Activated naive CD4-positive, alpha-beta T cell (primary cell): ENCODE measurements at places on chromosomes 5 and 9.

DNA sequence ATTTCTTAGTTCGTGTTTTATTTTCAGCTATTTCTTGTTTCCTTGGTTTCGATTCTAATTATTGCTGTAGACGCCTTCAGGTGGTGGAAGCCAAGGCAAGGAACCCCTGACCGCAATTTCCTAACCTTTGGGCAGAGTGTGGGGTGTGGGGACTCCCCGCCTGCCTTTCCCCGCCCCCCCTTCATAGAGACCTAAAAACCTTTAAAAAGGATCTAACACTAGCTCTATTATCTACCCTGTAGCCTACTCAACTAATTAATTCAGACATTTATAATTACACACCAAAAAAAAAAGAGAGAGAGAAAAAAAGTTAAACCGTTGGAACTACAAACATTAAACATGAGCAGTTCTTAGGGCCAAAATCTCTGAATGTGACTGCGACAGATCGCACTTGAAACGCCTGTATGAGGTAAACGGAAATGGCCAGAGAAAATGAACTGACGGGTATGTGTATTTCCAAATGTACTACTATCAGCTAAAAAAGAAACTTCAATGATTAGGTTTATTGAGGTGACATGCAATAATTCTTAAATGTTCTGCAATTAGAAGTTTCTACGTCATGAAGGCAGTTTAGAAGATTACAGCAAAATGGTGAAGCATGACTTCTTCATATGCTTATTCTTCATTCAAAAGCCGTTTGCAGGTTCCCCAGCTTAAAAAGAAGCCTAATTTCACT is 19.0 kb upstream of the FER start:
- DNase-seq: peak; percentile 4

DNA sequence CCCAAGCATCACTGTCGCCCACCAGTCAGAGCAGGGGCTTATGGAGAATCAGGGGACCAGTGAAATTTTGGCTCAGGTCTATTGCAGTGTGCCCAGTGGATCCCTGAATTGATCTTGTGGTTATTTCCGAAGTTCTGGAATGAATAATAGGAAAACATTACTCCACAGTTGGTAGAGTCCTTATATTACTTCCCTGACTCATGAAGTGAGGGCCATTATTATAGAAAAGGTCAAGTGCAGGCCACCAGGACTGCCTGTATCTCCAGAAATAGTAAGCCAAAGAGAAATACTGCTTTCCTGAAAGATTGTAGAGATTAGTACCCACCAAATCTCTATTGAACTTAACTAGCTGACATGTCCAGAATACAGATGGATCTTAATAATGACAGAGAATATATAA is 335.0 kb downstream of the NPR3 start:
- no peak for DNase-seq

- no peak for DNase-seq
These were observed 781 bp upstream of the MYOZ3 start for GRCh38 chr5:150660108-150660831.

DNA sequence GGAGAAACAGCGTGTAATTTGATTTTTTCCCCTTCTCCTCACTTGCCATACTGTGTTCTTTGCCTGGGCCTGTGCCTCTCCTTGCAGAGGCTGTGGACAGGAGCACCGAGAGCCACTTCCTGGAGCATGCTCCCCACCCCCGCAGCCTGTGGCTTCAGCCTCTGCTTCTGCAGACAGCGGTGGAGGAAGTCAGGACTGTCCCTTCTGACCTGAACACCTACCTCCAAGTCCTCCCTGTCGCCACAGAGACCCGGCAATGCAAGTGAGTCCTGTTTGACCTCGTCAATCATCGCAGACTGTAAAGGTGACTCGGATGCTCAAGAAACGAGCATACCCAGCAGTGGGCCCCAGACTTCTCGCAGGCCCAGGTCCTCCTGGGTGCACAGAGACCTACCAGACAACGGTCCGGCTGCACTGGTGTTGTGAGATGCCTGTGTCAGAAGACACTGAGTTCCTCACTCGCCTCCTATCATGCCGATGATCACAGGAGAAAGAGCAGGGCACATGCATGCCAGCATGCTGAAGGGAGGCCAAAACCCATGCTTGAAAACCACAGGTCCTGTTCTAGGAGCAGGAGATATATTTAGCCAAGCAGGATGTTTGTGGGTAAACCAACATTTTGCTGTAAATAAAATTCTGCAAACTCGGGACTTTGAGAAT is 198.8 kb downstream of the AUH start:
- no peak for DNase-seq

GRCh38 chr9:136541709-136542108 is 4.1 kb downstream of the NOTCH1 start:
- DNase-seq: no peak

- DNase-seq: no peak
These were observed 18.3 kb downstream of the CCNJL start for GRCh38 chr5:160293901-160294561.

GRCh38 chr5:37133939-37134338 is 115.2 kb downstream of the CPLANE1 start:
- no peak for DNase-seq

DNA sequence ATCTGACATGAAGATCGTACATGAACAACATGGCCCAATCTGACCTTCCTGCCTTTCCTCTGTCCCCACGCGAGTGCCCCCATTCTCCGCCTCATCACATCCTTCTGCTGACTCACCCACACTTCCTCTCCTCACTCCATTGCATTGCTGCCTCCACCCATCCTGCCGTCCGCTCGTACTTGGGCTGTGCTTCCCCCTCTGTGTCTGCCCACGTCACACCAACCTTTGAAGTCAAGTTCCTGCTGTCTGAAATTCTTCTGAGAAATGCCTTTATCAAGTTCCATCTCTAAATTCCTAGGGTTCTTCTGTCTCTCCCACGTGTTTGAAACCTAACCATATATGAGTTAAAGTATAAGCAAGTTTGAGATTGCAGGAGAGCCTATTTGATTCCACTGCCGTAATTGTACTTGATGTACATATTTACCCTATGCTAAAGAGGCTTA is 18.0 kb upstream of the STARD4 start:
- peak; percentile 52 for DNase-seq

GRCh38 chr9:131839281-131840084 is 99.6 kb upstream of the RAPGEF1 start:
- no peak for DNase-seq

DNA sequence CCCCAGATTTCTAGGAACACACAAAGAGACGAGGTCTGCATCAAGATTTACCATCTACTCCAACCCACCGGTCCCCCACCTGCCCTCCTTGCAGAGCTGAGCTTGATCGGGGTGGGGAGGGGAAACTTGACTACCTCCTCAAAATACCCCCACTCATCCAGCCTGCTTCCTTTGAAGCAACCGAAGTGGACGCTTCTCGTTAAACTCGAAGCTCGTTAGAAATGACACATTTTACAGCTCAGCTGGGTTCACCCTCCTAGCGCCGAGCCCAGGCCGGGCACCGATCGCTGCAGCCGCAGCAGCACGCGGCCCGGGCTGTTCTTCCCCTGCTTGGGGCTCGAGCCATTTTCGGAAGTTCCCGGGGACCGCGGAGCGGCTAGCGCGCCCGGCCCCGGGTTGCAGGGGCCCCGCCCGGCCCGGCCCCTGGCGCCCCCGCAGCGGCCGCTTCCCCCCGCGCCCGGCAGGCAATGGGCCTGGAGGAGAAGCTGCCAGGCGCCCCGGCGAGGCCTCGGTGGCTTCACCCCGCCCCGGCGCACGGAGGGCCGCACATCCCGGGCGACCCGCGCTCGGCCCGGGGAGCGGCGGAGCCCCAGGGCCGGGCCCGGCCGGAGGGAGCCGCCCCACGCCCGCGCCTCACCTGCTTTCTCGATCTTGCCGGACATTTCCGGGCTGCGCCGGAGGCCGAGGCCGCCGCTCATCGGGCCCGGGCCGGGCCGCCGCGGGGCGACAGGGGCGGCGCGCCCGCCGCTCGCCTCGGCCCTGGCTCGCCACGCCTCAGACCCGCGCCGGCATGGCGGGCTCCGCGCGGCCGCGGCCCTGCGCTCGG is 530 bp downstream of the RAPGEF1 start:
- no peak for DNase-seq

DNA sequence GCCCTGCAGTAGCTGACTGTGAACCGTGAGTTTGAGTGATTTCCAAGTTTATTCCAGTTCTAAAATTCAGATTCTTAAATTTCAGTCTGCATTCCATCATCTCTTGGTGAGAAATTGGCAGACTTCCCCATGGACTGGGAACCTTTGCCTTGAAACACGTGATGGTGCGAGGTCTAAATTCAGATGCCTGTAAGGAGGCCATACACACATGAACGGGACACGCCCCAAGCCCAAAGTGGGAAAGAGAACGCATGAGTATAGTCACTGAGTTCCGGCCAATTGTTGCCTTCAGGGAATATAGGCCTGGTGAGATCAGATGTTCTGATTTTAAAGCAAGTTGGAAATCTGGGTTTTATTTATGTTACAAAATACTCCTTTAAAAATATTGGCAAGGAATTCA is 1084.4 kb upstream of the WWC1 start:
- no peak for DNase-seq

DNA sequence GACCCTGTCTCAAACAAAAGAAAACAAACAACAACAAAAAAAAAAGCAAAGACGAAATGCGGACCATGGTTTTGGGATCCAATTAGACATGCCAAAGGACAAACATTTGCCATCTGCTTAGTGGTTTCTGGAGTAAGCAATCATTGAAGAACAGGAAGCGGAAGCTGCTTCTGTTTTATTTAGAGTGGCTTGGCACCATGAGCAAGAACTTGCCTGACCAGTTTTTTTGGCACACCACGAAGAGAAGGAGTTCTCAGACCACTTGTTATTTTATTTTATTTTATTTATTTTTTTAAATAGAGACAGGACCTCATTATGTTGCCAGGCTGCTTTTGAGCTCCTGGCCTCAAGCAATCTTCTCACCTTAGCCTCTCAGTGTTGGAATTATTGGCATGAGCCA is 17.0 kb downstream of the BTF3 start:
- DNase-seq: no peak

DNA sequence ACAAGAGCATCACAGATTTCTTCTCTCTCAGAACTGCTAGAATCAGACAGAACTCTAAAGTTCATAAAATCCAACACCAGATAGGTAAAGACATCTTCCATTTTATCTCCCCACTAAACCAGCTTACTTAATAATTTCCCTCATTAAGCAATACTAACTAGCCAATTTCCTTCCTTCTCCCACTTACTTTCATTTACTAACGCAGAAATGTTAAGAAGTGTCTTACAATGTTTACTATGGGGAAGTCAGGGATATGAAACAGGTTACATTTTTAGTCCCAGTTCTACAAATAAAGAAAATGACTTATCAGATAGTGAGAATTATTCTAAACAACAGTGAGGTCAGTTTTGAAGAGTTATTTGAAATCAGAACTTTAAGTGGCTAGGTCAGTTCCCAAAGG is 236.5 kb downstream of the FBXL17 start:
- no peak for DNase-seq

GRCh38 chr5:107949688-107950341 is 279.1 kb upstream of the EFNA5 start:
- DNase-seq: no peak

DNA sequence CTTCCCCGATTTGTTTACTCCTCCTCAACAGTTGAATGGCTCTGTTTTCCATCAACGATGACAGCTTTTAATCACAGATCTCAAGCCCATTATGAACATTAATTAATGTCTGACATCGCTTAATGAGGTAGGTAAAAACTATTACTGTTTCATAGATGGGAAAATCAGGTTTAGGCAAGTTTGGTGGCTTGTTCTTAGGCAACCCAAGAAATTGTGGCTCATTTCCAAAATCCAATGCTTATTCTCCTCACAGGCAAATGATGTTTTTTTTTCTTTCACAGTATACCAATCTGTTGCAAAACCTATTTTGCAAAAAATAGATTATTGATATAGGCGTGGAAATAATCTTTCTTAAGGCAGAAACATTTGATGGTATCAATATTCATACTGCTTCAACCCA is 70.8 kb upstream of the CHD1 start:
- DNase-seq: no peak

DNA sequence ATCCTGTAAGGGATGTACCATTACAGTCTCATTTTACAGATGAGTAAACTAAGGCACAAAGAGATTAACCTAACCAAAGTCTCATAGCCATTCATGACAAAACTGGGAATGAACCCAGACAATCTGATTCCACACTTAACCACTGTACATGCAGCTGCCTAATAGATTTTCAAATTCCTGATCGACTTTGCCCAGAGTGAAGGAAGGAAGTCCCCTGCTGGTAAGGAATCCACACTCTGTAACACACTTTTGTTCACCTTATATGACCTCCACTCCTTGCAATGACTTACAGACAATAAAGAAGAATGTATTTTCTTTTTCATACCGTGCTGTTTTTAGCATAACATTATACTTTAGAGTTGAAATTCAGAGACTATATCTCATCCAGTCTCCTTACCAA is 31.3 kb upstream of the PLPP6 start:
- DNase-seq: no peak

- no peak for DNase-seq
These were observed 107.4 kb downstream of the GLIS3 start for GRCh38 chr9:4192450-4192849.

- no peak for DNase-seq
These were observed 21.9 kb downstream of the ANKH start for GRCh38 chr5:14849516-14850294.

DNA sequence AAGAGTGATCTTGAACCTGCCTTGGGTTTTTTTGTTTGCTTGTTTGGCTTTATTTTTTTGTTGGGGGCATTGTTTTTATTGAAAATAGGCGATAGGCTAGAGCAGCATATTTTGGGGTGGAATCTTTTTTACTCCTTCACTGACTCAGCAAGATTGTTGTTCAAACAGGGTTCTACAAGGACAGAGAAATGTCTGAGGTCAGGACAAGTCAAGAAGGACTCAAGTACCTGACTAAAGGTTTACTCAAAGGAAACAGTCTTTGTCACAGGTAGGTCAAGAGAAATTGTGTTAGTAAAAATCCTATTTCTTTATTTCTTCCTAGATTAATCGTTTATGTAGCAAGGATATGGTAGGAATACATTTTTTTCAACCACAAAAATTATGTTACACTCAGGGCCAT is 1564.0 kb upstream of the CDH9 start:
- DNase-seq: no peak

DNA sequence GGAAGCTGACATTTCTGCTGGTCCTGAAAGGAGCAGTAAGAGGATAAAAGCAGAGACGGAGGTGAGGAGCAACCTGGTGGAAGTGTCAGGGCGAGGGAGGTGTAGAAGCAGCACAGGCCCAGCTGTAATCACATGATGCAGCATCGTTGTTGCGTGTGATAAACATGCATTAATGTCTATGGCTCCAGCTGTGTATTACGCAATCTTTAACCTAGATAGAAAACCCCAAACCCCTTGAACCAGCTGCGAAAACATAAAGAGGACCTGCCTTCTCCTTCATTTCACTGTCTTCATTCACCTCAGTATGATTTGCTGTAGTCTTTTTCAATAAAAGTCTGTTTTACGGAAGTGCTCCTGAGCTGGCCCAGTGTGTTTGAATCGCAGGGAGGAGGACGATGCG is 162.9 kb downstream of the NTRK2 start:
- DNase-seq: no peak

GRCh38 chr5:133469252-133469651 is 143.1 kb downstream of the FSTL4 start:
- DNase-seq: no peak

GRCh38 chr9:6068983-6069382 is 53.6 kb upstream of the RANBP6 start:
- DNase-seq: no peak

- no peak for DNase-seq
These were observed 2.0 kb downstream of the CLK4 start for GRCh38 chr5:178624631-178625546.
